G401 (cell line): ENCODE measurements at places on chromosomes 2 and 18. TPM values are rescaled to one million over a fixed set of nuclear protein-coding genes. Genes with fewer than 3 reads are reported as not detected.

DNA sequence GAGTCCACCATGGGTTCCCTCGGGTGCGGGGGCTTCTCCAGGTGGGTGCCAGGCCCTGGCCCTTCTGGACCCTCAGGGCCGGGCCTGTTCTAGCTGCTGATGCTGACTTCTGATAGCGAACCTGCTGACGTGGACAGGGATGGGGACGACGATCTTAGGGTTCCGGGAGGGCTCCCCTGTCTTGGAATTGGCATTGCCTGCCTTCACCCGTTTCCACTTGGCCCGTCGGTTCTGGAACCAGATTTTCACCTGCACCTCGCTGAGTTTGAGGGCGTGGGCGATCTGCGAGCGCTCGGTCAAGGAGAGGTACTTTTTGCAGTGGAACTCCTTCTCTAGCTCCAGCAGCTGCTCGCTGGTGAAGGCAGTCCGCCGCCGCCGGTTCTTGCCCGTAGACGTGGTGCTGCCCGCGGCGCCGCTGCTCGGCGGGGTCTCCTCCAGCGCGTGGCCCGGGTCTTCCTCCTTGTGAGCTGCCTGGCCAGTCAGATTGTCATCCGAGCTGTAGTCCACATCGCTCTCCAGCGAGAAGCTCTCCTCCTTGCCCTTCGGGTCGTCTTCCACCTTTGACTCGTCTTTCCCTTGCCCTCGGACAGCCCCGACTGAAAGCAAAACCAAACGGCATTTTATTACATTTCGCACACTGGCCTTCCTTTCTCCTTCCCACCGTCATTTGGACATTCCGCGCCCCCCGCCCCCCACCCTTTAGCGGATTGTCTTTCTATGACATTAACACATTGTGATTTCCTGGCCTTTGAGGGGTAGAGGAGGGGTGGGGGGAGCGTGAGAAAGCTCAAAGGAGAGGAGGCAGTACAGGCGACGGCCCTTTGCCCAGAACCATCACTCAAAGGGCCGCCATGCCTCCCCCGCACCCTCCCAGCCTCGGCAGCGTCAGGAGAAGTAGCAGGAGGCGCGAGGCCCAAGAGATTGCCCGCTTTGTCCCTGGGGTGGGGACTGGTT lies 2.1 kb downstream of the GBX2 start:
- DNase-seq, result no peak

DNA sequence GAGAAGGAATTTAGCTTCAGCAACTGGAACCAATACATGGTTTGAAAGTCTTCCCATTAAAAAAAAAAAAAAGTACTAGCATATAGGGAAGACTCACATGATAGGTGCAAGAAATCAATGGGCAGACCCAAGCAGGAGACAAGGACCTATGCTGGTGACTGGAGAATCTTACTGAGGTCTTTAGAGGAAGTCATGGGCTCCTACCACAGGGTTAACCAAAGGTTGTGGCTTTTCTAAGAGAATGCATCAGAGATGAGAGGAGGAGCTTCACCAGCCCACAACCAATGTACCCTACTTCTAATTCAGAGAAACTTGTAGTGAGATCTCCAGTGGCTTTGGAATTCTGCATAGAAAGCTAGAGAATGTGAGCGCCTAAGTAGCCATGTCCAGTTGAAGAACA lies 207.4 kb downstream of the NCKAP5 start:
- DNase-seq, result no peak

DNA sequence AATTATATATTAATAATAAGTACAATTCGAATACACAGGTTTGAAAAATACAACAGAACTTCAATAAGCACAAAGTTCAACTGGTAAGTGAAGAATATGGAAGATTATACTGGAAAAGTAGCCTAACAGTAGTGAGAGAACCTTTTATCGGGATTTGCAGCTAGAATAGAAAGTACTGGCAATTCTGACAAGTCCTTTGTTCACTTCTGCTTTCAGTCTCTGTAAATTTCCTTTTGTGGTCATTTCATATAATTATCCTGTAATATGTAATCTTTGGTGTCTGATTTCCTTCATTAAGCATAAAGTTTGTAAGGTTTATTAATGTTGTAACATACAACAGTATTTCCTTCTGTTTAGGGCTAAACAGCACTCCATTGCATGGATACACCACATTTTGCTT lies 67.2 kb downstream of the CUL3 start:
- DNase-seq, result no peak

The TRIM43 gene
- 0.12 and 6.3 TPM in 2 replicates for total RNA-seq

GRCh38 chr2:201136889-201137321 lies 20.9 kb downstream of the CFLAR start:
- DNase-seq, result no peak

DNA sequence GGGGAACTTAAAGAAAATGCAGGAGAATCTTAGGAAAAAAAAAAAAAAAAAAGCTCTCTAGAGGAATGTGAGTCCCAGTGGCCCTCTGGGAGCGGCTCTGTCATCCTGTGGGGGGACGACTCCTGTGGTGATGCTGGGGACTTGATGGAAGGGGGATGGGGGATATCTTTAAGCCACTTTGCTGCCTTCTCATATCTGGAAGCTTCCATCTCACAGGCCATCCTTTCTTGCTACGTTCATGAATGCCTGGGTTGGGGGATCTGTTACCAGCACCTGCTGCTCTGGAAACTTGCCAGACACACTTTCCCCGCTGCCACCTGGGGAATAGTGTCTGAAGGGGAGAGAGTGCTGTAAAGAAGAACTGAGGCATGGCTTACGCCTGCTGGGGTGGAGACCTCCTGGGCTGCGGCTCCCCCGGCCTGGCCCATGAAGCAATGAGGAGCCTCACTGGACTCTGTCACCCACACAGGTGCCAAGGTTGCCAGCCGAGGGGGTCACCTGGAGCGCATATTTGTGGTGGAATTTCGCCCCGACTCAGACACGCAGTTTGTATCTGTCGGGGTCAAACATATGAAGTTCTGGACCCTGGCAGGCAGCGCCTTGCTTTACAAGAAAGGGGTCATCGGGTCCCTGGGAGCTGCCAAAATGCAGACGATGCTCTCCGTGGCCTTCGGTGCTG lies 92.8 kb downstream of the RTN4 start:
- DNase-seq, result no peak

DNA sequence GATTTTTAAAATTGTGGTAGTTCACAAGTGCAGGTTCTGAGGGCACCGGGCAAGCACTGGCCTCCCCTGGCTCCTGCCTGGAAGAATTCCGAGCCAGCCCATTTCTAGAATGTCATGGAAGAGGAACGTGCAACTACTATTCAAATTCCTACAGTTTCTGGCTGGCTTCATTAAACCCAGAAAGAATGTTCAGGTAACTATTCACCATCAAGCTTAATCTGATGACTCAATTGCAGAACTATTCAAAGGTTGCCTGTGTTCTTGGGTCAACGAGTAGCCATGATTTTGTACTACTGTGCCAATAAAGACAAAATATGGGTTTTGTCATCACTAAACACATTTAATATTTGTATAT lies 14.3 kb upstream of the MFF start:
- no peak for DNase-seq

The CAPN13 gene
- total RNA-seq, result not detected in 2 replicates

DNA sequence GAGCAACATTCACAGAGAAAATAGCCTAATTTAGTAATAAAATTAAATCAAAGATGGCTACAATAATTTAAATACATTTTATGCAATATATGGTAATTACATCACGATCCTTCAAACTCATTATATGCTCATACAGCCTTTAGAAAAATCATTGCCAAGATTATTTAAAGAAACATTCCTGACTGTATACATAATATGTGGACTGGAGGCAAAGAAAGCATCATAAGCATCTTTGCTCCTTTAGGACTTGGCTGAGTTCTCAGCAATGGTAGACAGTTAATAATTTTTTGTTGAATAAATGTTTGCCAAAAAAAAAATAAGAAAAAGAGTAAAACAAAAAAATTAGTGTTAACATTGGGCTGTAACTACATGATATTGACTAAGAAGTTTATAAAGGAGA lies 26.9 kb downstream of the NCKAP5 start:
- DNase-seq, result no peak

The FAM124B gene
- not detected in 2 replicates for total RNA-seq

- no peak for DNase-seq
Observed at GRCh38 chr18:7830468-7830867, 263.4 kb downstream of the PTPRM start.
